Left kidney (tissue), 8 donors: ENCODE measurements at places on chromosomes 6 and 20.

DNA sequence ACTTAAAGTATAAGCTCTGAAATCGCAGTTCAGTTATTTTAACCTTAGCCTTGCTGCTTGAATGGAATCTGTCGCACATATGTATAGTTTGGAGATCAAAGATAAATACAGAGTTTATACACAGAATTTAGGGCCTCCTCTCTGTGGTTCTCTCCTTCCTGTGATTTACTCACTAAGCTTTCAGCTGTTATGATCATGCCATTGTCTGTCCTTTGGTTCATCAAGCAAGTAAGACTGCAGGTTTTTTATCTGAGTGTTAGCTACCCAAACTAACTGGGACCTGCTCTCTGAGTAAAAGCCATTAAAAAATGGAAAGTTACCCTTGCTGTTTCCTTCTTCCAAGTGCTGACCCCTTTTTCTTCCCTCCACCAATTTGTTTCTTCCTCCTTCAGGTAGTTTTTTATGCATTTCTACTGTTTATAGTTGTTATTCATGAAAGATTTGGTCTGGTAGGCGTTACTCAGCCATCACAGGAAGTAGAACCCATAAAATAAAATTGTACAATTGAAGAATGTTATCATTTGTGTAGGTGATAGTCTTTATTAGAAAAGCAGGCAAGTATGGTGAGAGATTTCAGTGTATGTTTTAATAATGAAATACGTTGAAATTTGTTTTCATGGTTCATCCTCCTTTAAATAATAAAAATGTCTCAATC, 33.7 kb upstream of the SUMO4 start:
- DNase-seq, result no peak

DNA sequence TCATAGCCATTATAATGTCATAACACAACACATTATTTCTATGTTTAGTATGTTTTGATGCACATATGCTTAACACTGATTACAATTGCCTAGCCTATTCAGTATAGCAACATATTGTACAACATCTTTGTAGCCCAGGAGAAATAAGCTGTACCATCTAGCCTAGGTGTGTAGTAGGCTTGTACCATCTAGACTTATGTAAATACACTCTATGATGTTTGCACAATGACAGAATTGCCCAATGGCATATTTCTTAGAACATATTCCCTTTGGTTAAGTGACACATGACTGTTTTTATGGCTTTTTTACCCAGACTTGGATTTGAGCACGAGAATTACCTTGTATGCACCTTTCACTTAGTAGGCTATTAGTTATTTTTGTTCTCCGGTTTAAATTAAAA, 64.5 kb upstream of the HIVEP1 start:
- DNase-seq, result no peak

DNA sequence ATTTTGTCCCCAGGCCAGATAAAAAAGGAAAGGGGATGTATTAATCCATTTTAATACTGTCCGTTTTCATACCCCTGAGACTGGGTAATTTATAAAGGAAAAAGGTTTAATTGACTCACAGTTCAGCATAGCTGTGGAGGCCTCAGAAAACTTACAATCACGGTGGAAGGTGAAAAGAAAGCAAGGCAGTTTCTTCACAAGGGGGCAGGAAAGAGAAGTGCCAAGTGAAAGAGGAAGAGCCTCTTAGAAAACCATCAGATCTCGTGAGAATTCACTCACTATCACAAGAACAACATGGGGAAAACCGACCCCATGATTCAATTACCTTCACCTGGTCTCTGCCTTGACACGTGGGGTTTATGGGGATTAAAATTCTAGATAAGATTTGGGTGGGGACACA, 152.5 kb downstream of the IBTK start:
- DNase-seq, result no peak

DNA sequence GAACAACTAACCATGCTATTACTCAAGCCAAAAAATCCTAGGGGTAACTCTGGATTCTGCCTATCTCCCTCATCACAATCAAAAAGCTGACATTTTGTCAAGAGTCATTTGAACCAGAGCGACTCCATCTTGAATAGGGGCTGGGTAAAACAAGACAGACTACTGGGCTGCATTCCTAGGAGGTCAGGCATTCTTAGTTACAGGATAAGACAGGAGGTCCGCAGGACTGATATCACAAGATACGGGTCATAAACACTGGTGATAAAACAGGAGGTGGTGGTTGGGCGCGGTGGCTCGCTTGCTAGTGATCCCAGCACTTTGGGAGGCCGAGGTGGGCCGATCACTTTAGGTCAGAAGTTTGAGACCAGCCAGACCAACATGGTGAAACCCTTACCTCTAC, 32.2 kb downstream of the C6orf52 start:
- DNase-seq, result no peak

DNA sequence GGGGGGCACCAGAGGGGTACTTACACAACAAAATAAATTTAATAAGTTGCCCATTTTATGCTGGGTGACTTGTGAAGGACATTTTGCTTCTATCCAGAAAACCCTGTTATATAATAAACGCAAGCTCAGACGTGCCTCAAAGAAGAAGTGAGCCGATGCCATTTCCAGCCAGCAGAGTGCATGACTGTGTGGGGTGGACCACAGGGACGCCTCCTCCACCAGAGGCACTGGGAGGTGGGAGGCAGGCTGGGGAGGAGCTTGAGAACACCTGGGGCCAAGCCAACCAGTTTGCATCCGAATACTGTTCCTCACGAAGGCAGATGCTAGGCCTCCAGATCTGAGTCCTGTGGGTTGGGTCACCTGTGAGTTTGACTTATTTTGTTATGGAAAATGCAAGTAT, 363.8 kb downstream of the RNGTT start:
- no peak for DNase-seq

GRCh38 chr20:50285376-50286173, 94.9 kb downstream of the CEBPB start:
- DNase-seq, result peak; percentile 82

DNA sequence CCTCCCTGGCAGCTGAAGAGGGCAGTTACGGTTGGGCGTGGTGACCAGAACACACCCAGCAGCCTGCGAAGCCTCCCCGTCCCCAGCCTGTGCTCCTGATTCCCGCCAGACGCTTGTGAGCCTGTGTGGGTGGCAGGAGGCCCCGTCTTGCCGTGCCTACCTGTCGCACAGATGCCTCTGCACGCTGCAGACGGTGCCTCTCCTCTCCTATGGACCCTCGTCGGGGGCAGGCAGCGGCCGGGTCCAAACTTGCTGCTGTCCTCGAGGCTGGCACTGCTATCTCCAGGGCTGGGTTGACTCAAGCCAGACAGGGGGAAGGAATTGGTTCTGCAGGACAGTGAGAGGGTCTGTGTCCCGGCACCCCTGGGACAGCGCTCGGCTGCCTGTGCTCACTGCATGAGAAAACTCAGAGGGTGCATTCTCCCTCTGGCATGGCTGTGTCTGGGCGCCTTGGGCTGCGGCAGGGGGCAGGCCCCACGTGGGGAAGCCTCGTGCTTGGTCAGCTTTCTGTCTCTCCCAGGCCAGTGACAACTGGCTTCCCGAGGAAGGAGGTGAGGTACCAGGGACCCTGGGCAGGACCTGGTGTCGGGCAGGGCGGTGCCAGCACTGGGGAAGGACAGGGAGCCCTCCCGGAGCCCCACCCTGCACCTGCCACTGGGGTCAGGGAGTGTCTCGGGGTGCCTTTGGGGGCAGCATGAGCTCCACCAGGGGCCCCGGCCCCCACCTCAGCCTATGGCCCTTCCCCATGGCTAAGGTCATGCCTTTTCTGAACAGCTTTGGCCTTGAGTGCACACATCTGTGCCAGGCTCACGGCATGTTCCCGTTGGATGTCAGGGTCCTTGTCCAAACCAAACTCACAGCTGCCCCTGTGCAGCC, 127.5 kb downstream of the TAF4 start:
- DNase-seq, result no peak

DNA sequence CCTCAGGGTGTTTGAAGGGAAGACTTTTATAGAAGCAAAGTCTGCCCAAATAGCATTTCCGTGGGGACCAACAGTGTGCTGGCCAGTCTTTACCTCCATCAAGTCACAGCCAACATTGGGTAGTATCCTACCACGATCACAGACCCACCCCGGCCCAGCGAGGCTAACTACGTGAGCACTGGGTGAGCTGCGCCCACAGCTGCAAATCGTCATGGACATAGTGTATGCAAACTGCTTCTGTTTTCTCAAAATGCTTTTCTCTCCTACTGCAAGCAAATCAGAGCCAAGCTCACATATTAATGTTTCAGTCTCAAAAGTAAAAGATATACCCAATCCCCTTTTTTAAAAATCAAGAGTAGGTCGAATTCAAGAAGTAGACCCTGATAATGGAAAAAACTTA, 592.8 kb upstream of the CDH4 start:
- no peak for DNase-seq
